ENCODE measurements at places on chromosomes 2 and 18. TPM values are rescaled to one million over a fixed set of nuclear protein-coding genes. Genes with fewer than 3 reads are reported as not detected.

Gene THUMPD2
- total RNA-seq: 5.7 TPM

GRCh38 chr2:210188190-210188589, 17.0 kb upstream of the KANSL1L start:
- no peak for DNase-seq

- no peak for DNase-seq
Observed at GRCh38 chr2:36374585-36374984, 19.0 kb downstream of the CRIM1 start.

DNA sequence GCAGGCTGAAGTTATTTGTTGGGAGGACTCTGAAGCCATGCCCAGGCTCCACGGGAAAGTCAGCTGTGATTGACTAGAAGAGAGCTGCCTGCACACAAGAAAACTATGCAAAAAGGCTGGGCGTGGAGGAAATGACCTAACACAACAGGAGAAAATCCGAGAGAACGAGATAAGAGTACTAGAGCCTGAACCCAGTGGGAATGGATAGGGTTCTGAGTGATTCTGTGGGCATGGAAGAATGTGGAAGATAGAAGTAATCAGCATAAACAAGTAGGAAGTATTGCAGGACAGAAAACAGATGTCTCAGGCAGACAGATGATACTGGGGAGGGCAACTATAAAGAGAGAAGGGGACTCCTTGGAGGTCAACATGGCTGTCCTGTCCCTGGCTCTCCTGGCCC, 12.1 kb upstream of the COPS8 start:
- DNase-seq: no peak

GRCh38 chr2:134385195-134385594, 131.3 kb downstream of the MGAT5 start:
- DNase-seq: no peak

All from cardiac septum (tissue), 1 donor.